Karpas-422 (cell line): ENCODE measurements at places on chromosomes 7 and 10.

DNA sequence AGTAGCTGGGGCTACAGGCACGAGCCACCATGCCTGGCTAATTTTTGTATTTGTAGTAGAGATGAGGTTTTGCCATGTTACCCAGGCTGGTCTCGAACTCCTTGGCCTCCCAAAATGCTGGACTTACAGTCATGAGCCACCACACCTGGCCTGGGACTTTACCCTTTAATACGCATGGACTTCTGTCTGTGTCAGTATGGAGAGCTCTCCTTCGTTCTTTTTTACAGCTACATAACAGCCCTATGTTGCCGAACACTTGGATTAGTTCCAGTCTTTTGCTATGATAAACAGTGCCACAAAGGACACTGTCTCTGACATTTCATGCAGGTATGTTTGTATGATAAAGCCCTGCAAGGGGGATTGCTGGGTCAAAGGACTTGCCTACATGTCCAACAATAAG, 10.9 kb upstream of the OAT start:
- no peak for DNase-seq

DNA sequence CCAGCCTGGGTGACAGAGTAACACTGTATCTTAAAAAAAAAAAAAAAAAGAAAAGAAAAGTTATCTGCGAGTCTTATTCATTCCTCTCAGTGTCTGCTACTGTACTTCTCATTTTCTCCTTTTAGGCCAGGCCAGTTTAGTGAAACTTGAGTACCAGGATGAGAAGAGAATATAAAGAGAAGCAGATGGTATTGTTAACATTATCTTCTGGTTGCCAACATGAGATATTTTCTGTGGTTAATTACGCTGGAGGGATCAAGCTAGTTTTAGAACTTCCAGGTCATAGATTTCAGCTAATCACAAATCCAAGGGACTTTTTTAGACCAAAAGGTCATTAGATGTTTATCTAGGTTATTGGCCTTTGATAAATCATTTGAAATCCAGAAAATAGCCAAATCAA, 252.6 kb upstream of the SMIM30 start:
- no peak for DNase-seq

GRCh38 chr10:8305876-8306652, 251.6 kb downstream of the GATA3 start:
- no peak for DNase-seq

DNA sequence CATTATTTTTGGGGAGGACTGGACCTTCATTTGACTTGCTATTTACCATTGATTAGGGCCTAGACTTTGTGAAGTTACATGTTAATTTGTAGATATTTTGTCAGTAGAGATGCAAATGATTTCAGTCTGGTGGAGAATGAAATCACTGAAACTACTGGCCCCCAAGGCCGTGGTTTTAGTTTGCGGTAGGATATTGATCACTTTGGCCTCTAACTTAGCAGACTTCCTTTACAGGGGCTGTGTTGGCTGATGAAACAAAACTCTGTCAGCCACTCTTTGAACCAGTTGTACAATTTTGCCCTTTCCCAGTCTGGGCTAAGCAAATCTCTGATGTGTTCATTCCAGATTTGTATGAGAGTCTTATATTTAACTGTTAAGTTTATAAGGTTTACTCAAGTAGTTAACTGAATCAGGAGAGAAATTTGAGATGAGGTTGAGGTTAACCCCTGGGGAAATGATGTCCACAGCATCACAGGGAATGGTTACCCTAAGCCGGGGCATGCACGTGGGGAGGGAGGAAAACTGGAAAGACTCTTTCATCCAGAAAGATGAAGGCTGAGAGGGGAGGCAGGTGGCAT, 105.7 kb upstream of the INSIG1 start:
- DNase-seq, result no peak

DNA sequence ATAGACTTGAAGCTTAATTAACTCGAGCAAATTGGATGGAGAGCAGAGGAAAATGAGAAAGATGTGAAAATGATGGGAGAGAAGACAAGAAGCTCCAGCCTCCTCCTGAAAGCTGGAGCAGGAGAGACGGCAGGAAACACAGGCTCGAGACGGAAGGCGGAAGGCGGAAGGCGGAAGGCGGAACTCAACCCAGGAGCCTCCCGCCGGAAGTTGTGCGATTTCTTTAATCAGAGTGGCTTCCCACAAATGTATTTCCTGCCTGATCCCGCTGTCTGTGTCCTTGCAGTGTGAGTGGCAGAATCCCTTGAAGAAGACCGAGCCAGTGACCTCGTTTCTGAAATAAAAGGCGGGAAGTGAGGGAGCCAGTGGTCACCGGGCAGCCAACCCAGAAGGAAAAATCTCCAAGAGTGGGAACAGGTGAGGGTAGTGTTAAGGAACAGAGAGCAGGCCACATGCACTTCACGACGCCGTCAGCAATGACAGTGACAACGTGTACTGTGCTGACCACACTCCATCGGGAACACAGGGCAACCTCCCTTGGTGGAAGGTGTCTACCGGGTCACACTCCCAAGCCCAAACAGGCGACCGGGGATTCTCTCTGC, 117.0 kb upstream of the RNF32 start:
- DNase-seq, result no peak

DNA sequence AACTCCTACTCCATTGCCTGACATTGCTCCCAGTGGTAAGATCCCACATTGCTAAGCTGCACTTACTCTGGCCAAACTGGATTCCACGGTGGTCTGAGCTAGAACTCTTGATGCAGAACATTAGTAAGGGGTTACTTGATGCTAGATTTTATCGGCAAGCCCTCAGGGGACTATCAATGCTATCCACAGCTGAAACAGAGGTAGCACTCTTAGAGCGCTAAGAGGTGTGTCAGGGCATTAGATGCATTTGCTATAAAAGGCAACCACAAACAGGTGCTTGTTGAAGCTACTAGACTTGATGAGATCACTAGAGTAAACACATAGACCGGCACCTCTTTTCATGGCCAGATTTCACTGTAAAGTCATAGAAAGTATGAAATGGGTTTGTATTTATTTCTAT, 116.3 kb downstream of the MDFIC start:
- DNase-seq, result no peak

- no peak for DNase-seq
Measured at GRCh38 chr10:49347827-49348226, 48.1 kb downstream of the DRGX start.

- DNase-seq, result no peak
Measured at GRCh38 chr7:99139036-99139435, 4.9 kb downstream of the SMURF1 start.

- peak; percentile 84 for DNase-seq
Measured at GRCh38 chr10:120131183-120131582, 238.7 kb downstream of the SEC23IP start.

DNA sequence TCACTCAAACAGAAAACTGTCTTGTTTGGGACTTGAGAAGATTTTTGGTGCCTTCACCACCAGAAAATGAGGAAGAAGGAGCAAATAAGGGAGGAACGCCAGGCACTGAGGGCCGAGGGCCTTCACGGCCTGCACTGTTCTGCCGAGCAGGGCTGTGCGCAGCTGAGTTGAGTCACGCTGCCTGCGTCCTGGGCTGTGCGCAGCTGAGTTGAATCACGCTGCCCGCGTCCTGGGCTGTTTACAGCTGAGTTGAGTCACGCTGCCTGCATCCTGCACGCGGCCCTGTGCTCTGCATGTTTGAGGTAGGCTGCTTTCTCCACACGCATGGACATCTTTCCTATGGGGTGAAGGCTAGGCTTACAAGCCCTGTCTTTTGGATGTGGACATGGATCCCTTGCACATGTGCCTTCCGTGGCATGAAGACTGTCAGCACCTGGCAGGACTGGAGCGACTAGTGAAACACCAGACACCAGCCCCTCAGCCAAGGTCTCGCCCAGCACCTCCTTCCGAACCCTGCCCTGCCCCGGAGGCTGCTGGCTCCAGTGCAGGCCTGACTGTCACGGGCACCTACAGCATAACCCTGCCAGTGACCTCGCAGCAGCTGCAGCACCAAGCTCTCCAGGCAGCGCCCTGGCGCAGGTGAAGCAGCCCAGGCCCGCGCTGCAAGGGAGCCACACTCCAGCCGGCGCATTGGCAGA, 96.7 kb downstream of the HTR5A start:
- no peak for DNase-seq

- no peak for DNase-seq
Measured at GRCh38 chr10:122659651-122660050, 40.0 kb downstream of the C10orf120 start.

DNA sequence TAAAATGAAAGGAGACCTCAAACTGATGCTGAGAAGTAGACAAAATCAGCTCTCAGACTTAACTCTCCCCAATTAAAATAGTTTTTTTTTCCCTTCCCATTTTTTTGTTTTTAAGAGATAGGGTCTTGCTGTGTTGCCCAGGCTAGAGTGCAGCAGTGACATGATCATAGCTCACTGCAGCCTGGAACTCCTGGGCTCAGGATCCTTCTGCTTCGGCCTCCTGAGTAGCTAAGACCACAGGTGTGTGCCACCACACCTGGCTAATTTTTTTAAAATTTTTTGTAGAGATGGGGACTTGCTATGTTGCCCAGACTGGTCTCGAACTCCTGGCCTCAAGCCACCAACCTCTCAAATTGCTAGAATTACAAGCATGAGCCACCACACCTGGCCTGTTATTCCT, 61.1 kb downstream of the NHLRC2 start:
- DNase-seq, result no peak

- no peak for DNase-seq
Measured at GRCh38 chr10:114083040-114083439, 39.4 kb downstream of the ADRB1 start.

DNA sequence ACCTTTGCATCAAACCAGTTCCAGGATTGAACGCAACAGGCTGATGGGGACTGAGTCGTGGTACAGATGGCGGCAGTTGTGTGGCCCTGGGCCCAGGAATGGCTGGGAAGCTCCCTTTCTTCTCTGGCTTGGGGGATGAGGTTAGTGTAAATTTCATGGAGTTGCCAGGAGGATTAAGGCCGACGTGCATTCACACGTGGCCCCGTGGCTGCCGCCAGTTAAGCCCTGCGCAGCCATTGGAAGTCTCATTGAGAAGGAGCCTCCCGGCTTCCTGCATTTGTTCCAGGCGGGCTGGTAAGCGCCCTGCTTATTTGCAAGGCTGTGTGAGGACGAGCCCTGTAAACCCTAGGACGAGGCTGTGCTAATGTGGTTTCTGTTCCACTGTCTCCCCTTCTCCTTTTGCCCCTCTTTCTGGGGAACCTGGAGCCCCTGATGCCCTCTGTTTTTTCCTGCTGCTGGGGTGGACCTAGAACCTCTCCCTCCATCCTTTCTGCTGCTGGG, 174.7 kb upstream of the TNRC18 start:
- no peak for DNase-seq

- no peak for DNase-seq
Measured at GRCh38 chr10:130547368-130547767, 411.2 kb downstream of the GLRX3 start.

DNA sequence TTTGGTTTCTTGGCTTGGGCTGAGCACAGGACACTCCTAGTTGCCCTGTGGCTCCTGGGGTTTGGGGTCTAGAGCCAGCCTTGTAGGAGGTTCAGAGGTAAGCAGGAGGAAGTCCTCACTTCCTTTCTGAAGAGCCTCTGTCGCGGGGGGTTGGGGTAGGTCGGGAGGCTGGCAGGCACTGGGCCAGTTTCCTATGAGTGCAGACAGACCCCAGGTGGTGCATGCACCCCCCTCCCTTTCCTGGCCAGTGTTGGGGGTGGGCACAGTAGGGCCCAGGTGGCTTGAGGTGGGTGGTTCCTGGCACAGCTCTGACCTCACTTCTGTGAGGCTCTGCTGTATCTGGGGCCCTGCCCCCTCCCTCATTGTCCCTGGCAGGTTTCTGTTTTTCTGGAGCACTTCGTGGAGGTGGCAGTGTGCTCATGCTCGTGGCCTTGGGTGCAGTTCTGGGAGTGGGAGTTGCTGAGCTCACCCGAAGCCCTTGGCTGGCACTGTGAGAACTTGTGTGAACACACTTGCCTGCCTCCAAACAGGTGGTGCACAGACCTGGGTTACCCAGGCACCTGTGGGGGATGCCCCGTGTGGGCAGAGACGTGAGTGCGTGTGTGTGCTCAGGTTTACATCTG, 1.8 kb downstream of the PALD1 start:
- DNase-seq, result peak; percentile 83

- DNase-seq, result no peak
Measured at GRCh38 chr7:30001998-30002397, 12.4 kb upstream of the SCRN1 start.

- no peak for DNase-seq
Measured at GRCh38 chr10:79386637-79387465, 39.6 kb downstream of the PPIF start.

- DNase-seq, result no peak
Measured at GRCh38 chr7:23969443-23969842, 259.4 kb downstream of the STK31 start.

- DNase-seq, result no peak
Measured at GRCh38 chr7:69633122-69633831, 35.0 kb downstream of the AUTS2 start.

DNA sequence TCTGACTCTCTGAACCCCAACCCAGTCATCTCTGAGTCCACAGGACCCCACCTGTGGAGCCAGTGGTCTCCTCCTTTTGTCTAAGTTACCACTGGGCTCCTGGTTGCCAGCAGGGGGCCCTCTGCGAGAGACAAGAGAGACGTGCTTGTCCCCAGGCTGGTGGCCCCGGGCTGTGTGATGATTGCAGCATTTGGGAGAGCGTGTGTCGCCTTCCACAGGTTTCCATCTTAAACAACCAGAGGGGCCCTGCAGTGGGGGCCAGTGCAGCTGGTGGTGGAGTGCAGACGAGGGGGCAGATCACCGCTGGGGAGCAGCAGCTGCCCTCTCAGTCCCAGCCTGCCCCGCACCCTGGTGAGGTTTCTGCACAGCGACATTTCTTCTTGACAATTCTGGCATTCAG, 122.4 kb upstream of the PPP2R2D start:
- DNase-seq, result no peak

DNA sequence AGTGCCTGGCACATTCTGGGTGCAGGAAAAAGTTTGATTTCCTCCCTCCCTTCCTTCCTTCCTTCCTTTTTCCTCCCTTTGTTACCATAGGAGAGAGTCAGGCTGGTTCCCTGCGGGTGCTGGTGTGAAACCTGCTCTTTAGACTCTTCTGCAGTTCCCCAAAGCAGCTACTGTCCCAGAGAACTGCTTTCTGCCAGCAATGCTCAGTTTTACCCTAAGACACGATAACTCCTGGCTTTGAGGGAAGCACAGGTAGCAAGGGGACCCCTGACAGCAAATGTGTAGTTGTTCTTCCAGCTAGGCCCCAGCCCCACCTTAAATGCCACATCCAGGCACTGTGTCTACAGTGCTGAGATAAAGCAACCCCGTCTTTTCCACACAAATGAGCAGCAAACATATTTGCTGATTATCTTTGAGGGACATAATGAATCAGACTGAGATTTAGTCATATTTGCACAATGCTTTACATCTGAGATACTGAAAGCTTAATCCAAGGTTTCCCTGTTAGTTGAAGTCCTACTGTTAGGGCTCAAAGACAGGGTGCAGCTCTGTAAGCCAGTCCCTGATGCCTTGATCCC, 55.5 kb downstream of the MET start:
- DNase-seq, result peak; percentile 62
